ENCODE measurements at places on chromosomes 3 and 15. TPM values are rescaled to one million over a fixed set of nuclear protein-coding genes. Genes with fewer than 3 reads are reported as not detected.

GRCh38 chr3:174325171-174325570, 534.0 kb upstream of the NAALADL2 start:
- DNase-seq: no peak

ADAMTS17 gene
- total RNA-seq: 2.9 TPM

- no peak for DNase-seq
These were observed 37.6 kb downstream of the GBE1 start for GRCh38 chr3:81723732-81724313.

NDUFB5 gene
- 78.9 TPM for total RNA-seq

DNA sequence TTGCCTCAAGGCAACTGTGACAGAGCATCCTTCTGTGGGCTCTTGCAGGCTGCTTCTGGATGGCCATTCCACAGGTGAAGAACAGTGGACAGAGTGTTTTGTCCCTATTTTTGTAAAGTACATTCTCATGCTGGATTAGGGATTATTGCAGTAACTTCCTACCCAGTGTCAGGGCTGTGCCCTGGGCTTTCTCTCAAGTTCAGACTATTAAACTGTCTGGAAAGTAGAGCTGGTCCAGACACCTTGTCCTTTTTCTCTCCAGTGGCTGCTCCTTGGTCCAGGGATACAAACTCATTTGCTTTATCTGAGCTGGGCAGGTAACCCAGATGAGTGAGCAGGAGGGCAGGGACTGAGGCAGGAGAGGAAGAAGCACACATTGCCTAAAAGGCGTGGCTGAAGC, 37.4 kb upstream of the AGBL1 start:
- no peak for DNase-seq

ERC2 gene
- 15.4 TPM for total RNA-seq

DNA sequence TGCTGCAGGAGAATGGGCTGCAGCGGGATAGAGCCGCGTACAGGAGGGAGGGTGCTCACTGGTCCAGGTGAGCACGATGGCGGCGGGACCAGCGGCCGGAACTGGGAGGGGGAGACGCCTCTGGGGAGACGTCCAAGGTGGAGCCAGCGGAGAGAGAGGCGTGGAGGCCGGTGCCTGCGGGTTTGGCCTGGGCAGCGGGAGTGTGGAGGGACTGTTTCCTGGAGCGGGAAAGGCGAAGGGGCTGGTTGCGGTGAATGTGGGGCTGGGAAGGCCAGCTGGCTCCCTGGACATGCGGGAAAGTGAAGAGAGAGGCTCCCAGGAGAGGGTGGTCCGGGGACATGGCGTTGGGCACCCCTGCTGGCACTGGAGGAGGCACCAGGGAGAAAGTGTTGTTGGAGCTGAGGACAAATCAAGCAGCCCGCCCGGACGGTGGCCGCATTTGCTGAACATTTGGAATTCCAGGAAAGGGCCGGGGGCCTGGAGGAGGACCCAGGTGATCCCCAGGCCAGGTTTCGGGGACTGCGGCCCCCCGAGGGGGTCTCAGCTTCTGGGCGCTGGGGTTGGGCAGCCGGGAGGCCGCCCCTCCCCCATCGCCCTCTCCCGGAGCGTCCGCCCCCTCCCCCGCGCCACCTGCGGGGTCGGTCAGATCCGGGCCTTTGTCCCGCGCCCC, 34.3 kb downstream of the DNAJB8 start:
- DNase-seq: peak; percentile 69

GRCh38 chr3:153624310-153625030, 462.4 kb downstream of the RAP2B start:
- DNase-seq: no peak

CIDEC gene
- total RNA-seq: not detected

DNA sequence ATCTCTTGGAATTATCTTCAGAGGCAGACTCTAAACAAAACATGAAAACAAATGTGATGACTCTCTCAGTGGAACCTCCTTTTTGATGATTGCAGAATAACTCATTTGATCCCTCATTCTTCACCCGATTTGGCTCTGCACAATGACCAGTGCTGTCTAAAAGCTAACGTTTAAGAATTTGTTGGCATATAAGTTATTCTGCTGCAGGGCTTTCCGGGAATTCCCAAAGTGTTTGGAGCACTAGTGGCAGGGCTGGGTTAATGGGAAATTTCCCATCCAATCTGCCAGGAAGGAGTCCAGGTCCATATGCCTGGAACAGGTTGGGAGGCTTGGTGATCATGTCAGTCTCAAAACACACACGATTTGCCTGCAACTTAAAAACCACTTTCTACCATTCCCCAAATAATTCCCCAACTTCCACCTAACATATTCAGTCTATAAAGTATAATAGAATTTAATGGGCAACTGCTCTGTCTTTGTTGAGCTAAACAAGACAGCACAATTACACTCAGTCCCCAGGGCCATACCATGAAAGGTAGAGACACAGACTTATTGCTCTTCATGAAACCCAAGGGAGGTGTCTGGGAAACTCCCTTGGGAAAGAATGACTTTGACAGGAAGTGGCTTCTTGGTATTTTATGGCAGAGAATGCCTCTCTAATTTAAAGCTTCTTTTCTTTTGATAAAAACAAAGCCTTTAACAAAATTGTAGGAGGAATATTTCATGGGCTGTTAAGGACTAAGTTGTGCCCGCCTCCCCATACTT, 38.0 kb downstream of the ARRDC4 start:
- no peak for DNase-seq

DNA sequence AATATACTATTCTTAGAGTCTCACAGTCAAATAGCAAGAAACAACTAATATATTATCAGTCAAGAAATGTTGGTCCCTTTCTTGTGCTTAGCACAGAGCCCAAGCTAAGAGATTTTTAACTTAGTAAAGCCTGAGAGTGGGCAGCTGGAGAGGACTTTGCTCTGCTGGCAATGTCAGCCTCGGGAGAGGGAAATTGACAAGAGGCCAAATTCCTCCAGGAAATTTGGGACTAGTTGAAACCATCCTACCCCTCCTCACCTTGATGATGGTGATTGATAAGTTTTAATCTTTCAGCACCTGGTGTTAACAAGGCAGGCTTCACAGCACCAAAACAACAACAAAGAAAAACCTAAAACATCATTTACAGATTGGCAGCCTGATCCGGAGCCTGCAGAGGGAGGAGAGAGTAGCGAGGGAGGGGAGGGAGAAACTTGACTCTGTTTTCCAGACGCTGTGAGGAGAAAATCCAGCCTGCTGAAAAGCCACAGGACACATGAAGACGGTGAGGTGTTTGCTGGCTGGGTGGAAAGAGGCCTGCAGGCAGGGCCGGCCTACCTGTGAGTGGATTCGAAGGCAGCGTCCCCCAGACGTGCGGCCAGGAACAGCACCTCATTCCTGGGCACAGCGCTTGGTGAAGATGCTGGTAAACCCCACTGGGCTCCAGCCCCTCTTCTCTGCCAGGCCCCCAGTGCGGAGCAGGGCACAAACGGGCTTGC, 150.9 kb downstream of the LRRC28 start:
- DNase-seq: no peak

GRCh38 chr3:68483601-68484000, 448.7 kb downstream of the TAFA4 start:
- DNase-seq: no peak

All from H9 (cell line).